ENCODE measurements at places on chromosomes 2 and 18.

DNA sequence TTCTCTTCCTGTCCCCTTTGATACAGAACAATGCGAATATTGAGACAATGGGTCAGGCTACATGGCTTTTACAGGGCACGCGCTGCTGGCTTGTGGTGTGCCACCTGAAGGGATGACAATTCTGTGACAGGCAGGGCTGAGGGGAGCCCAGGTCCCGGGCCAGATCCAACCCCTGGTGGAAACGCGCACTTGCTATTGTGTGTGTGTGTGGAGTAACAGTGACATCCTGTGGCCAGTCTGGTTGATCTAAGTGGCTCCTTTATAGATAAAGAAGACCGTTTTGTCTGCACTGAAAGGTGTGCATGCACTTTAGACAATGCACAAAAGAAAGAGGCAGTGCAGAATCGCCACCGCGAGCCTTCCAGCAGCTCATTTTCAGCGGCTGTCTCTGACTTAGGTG lies 273.6 kb downstream of the HRH4 start:
- H3K27ac ChIP-seq: no peak overlapping the region
- no peak overlapping the region for H3K4me3 ChIP-seq
- H3K36me3 ChIP-seq: no peaks in the 10 kb centered on the region
- DNase-seq: no peak
- H3K4me1 ChIP-seq: no peaks in the 10 kb centered on the region

- H3K4me3 ChIP-seq: no peak overlapping the region
- H3K27ac ChIP-seq: no peak overlapping the region
- no peaks in the 10 kb centered on the region for H3K4me1 ChIP-seq
- no peak for DNase-seq
- H3K27me3 ChIP-seq: no peaks in the 10 kb centered on the region
- no peaks in the 10 kb centered on the region for H3K36me3 ChIP-seq
Observed at GRCh38 chr2:8094526-8094925, 587.3 kb upstream of the ID2 start.

- no peak overlapping the region for H3K27ac ChIP-seq
- no peak overlapping the region for H3K4me3 ChIP-seq
- no peak for DNase-seq
- no peaks in the 10 kb centered on the region for H3K27me3 ChIP-seq
- H3K4me1 ChIP-seq: peaks cover 17% of the 10 kb centered on the region
- H3K36me3 ChIP-seq: no peaks in the 10 kb centered on the region
Observed at GRCh38 chr2:30341500-30342267, 105.4 kb upstream of the LCLAT1 start.

DNA sequence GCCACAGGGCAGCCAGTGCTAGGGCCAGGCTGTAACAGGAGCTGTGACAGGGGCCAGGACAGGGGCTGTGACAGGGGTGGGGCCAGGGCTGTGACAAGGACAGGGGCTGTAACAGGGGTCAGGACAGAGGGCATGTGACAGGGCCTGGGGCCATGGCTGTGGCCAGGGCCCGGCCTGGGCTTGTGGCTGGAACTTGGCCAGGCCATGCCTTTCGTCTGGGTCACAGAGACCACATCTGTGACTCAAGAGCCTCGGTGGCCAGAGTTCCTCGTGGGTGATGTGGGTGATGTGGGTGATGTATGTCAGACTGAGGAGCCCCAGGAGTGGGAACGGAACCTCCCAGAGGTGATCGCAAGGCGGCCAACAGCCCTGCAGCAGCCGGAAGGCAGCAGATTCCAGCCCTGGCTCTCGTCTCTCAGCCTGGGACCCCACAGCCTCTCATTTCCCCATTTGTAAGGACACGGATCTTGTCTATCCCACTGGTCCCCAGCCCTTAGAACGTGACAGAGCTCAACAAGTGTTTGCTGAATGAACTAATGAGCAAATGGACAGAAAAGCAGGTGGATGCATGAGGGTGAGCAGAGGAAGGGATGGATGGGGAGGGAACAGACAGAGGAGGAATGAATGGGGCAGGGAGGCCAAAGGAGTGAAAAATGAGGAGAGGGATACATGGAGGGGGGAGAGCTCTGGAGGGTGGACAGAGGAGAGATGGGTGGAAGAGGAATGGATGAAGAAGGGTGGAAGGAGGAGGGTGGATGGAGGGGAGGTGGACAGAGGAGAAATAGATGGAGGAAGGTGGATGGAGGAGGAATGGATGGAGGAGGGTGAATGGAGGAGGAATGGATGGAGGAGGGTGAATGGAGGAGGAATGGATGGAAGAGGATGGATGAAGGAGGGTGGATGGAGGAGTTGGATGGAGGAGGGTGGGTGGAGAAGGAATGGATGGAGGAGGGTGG lies 17.3 kb downstream of the ESPNL start:
- no peaks in the 10 kb centered on the region for H3K27me3 ChIP-seq
- no peaks in the 10 kb centered on the region for H3K36me3 ChIP-seq
- H3K27ac ChIP-seq: no peak overlapping the region
- H3K4me1 ChIP-seq: no peaks in the 10 kb centered on the region
- no peak overlapping the region for H3K4me3 ChIP-seq

- H3K27me3 ChIP-seq: no peaks in the 10 kb centered on the region
- no peaks in the 10 kb centered on the region for H3K36me3 ChIP-seq
- no peak overlapping the region for H3K27ac ChIP-seq
- H3K4me3 ChIP-seq: no peak overlapping the region
- no peak for DNase-seq
Observed at GRCh38 chr2:212073360-212073759, 465.2 kb downstream of the ERBB4 start.

- no peaks in the 10 kb centered on the region for H3K4me1 ChIP-seq
- DNase-seq: no peak
- H3K27me3 ChIP-seq: no peaks in the 10 kb centered on the region
Observed at GRCh38 chr2:159591221-159591620, 25.1 kb downstream of the BAZ2B start.

DNA sequence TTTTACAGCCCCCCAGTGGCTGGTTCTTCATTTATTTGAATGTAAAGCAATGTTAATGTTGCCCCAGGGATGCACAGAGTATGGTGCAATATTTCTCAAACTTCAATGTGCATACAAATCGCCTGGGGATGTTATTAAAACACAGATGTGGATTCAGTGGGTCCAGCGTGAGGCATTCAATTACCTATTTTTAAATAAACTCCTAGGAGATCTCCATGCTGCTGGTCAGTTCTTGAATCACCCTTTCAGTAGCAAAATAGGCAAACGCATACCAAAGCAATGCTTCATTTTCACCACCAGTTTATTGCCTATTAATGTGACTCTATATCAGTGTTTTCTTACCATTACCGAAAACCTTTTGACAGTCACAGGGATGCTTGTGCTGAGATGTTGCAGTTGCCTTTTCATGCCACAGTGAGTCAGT lies 530.7 kb downstream of the CBLN2 start:
- no peaks in the 10 kb centered on the region for H3K4me1 ChIP-seq
- no peak for DNase-seq
- H3K27ac ChIP-seq: no peak overlapping the region
- H3K4me3 ChIP-seq: no peak overlapping the region

DNA sequence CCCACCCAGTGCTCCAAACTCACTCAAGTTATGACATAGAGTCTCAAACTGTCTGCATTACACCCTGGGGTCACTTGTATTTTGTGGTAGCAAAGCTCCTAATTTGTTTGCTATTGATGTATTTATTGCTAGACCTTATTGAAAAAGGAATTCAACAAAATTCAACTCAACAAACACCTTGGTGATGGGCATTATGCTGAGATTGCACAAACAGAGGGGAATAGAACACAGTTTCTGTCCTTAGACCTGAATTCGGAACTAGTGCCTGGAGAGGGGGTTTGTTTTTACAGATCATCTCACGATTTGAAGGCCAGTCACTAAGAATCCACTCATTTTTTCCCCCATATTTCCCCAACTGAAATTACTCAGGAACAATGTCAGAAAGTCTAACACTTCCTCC lies 53.5 kb upstream of the MAPK4 start:
- no peaks in the 10 kb centered on the region for H3K27me3 ChIP-seq
- no peaks in the 10 kb centered on the region for H3K4me1 ChIP-seq
- DNase-seq: no peak
- H3K27ac ChIP-seq: no peak overlapping the region
- no peak overlapping the region for H3K4me3 ChIP-seq

- no peaks in the 10 kb centered on the region for H3K27me3 ChIP-seq
- H3K27ac ChIP-seq: peak overlapping the region; percentile 22
- H3K4me1 ChIP-seq: peaks cover 21% of the 10 kb centered on the region
- H3K36me3 ChIP-seq: no peaks in the 10 kb centered on the region
Observed at GRCh38 chr2:162058973-162059668, 14.9 kb downstream of the DPP4 start.

GRCh38 chr2:10964052-10964790 lies 52.5 kb downstream of the KCNF1 start:
- no peak overlapping the region for H3K27ac ChIP-seq
- H3K4me1 ChIP-seq: no peaks in the 10 kb centered on the region
- no peak overlapping the region for H3K4me3 ChIP-seq
- no peaks in the 10 kb centered on the region for H3K36me3 ChIP-seq

- H3K4me1 ChIP-seq: no peaks in the 10 kb centered on the region
- H3K4me3 ChIP-seq: no peak overlapping the region
- H3K27me3 ChIP-seq: no peaks in the 10 kb centered on the region
Observed at GRCh38 chr18:8361941-8362471, 247.2 kb upstream of the RAB12 start.

GRCh38 chr2:219596954-219597551 lies 604 bp upstream of the STK11IP start:
- H3K27me3 ChIP-seq: no peaks in the 10 kb centered on the region
- peak overlapping the region; percentile 82 for H3K27ac ChIP-seq
- peaks cover 7% of the 10 kb centered on the region for H3K4me1 ChIP-seq
- DNase-seq: no peak
- peaks cover 10% of the 10 kb centered on the region for H3K36me3 ChIP-seq
- peak overlapping the region; percentile 93 for H3K4me3 ChIP-seq

- DNase-seq: no peak
- no peak overlapping the region for H3K27ac ChIP-seq
- no peaks in the 10 kb centered on the region for H3K36me3 ChIP-seq
- H3K4me1 ChIP-seq: no peaks in the 10 kb centered on the region
Observed at GRCh38 chr18:24840051-24840450, 379.6 kb downstream of the HRH4 start.

GRCh38 chr18:46250084-46250811 lies 146.1 kb downstream of the HAUS1 start:
- peaks cover 10% of the 10 kb centered on the region for H3K36me3 ChIP-seq
- DNase-seq: peak; percentile 23
- no peaks in the 10 kb centered on the region for H3K27me3 ChIP-seq
- H3K4me3 ChIP-seq: peak overlapping the region; percentile 44
- H3K27ac ChIP-seq: peak overlapping the region; percentile 77

- H3K27me3 ChIP-seq: no peaks in the 10 kb centered on the region
- H3K4me3 ChIP-seq: no peak overlapping the region
- no peaks in the 10 kb centered on the region for H3K36me3 ChIP-seq
- DNase-seq: no peak
Observed at GRCh38 chr2:134393075-134393461, 139.2 kb downstream of the MGAT5 start.

DNA sequence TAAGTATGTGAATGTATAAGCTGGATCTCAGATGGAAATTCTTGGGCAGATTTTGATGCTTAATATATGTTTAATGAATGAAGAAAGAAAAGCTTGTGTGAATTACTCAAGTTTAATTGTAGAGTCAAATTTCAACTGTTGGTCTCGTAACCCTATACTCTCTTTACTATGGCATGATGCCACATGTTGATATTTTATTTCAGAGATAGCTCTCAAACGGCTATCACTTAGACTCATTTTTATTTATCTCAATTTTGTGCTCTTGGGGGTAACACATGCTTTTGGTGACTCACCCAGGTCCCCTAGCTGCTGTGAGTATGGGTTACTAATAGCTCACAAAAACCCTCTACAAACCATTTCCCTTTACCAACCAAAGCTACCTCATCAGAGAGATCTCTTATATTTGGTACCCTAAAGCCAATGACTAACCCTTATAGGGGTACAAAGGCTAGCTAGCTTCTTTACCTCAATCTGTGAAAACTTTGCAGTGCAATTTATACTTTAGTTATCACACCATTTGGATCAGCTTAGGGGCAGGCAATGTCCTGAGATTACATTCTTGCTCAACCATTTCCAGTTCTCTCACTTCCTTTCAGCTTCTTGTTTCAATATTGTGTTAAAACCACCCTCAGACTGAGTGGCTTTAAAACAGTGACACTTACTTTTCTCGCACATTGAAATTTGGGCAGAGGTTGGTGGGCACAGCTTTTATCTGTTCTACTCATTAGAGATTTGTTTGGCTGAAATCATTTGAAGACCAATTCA lies 240.3 kb downstream of the CDH7 start:
- H3K27ac ChIP-seq: no peak overlapping the region
- H3K27me3 ChIP-seq: no peaks in the 10 kb centered on the region
- no peaks in the 10 kb centered on the region for H3K4me1 ChIP-seq

DNA sequence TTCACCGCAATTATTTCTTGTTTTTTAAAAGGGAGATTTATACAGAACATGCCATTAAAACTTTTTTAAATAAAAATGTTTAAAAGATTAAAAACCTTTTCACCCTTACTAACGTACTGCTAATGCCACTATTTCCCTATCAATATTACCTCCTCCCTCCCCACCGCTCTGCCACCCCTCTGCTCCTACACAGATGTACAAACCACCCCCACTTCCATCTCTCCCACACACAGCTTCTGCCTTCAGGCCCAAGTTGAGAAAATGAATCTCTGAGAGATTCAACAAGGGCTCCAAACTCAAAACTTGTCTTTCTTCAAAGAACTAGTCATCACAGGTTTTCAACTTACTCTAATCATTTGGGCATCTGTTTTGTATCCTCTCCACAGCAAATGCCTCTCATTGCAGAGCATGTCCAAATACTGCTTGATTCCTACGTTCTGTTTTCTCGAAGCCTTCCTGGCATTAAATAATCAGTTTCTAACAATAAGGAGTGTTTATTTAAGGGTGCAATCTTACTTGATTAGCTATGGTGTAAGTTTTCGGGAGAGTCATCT lies 32.1 kb downstream of the FARSB start:
- H3K4me1 ChIP-seq: no peaks in the 10 kb centered on the region
- H3K27ac ChIP-seq: no peak overlapping the region
- no peak overlapping the region for H3K4me3 ChIP-seq
- no peaks in the 10 kb centered on the region for H3K27me3 ChIP-seq

- no peaks in the 10 kb centered on the region for H3K27me3 ChIP-seq
- DNase-seq: no peak
- no peaks in the 10 kb centered on the region for H3K4me1 ChIP-seq
- no peaks in the 10 kb centered on the region for H3K36me3 ChIP-seq
- H3K4me3 ChIP-seq: peak overlapping the region; percentile 13
Observed at GRCh38 chr2:6780765-6781274, 84.9 kb downstream of the CMPK2 start.

DNA sequence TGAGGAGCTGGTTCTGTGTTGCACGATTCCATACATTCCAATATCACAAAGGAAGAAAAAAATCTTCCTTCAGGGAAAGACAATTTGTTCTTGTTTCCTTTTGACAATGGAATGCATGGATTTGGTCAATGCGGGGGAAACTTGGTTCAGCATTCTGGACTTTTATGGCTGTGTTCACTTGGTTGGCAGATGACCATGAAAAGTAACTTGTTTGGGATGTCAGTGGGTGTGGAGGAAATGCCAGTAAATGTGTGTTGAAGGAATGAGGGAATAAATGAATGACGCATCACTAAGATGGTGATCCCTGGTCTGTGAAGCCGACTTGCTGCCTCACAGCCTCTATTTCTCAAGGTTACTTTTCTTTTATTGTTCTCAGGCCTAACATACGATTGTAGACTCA lies 53.7 kb downstream of the THUMPD2 start:
- H3K4me1 ChIP-seq: no peaks in the 10 kb centered on the region
- no peaks in the 10 kb centered on the region for H3K27me3 ChIP-seq
- no peak overlapping the region for H3K27ac ChIP-seq
- no peak overlapping the region for H3K4me3 ChIP-seq
- DNase-seq: no peak

All from effector memory CD4-positive, alpha-beta T cell (primary cell).